Chondrocyte (in vitro differentiated cells): ENCODE measurements at places on chromosomes 2 and 18. TPM values are rescaled to one million over a fixed set of nuclear protein-coding genes. Genes with fewer than 3 reads are reported as not detected.

DNA sequence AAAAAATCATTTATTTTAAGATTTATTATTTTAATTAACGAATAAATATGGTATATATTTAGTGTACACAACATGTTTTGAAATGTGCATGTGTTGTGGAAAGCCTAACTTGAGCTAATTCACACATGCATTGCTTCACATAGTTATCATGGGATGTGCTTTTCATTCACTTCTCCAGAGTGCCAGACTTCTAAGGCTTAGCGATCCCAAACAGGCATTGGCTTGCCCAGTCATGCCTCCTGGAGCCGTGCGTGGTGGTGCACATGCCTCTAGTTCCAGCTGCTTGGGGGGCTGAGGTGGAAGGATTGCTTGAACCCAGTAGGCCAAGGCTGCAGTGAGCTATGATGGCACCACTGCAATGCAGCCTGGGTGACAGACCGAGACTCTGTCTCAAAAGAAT lies 40.5 kb downstream of the ARHGEF4 start:
- no peaks in the 10 kb centered on the region for H3K4me1 ChIP-seq
- H3K27me3 ChIP-seq, result peaks cover 29% of the 10 kb centered on the region
- no peak overlapping the region for H3K27ac ChIP-seq
- no peak for DNase-seq

GRCh38 chr2:68987021-68987503 lies 12.6 kb downstream of the GKN1 start:
- H3K36me3 ChIP-seq, result no peaks in the 10 kb centered on the region
- no peaks in the 10 kb centered on the region for H3K27me3 ChIP-seq
- no peaks in the 10 kb centered on the region for H3K4me1 ChIP-seq
- H3K27ac ChIP-seq, result no peak overlapping the region
- DNase-seq, result no peak

DNA sequence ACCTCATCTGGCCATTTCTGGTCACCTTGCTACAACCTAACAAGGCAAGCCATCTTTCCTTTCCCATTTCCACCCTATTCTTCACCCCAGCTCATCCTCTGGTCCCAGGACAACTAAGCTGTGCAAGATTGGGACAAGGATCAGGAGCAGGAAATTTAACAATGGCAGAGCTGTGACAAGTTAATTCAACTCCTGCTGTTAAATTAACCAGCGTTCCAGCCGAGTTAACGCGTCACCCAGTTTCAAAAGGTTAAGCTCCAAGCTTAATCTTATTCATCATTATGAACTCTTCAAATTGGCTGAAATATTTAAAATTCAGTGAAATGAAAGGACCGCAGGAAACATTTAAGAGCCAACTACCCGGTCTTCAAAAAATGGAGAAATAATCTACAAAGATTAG lies 231.9 kb downstream of the GRB14 start:
- H3K36me3 ChIP-seq, result no peaks in the 10 kb centered on the region
- H3K27me3 ChIP-seq, result no peaks in the 10 kb centered on the region
- H3K4me1 ChIP-seq, result peaks cover 32% of the 10 kb centered on the region
- H3K27ac ChIP-seq, result no peak overlapping the region
- no peak overlapping the region for H3K4me3 ChIP-seq

- H3K4me1 ChIP-seq, result peaks cover 5% of the 10 kb centered on the region
- DNase-seq, result no peak
- no peaks in the 10 kb centered on the region for H3K36me3 ChIP-seq
- H3K27ac ChIP-seq, result no peak overlapping the region
These were observed 47.0 kb upstream of the TTC39C start for GRCh38 chr18:23967321-23968089.

GRCh38 chr2:111117598-111118480 lies 2.9 kb upstream of the BCL2L11 start:
- H3K4me3 ChIP-seq, result peak overlapping the region; percentile 73
- peaks cover 5% of the 10 kb centered on the region for H3K27me3 ChIP-seq
- H3K27ac ChIP-seq, result peak overlapping the region; percentile 89
- DNase-seq, result no peak
- H3K36me3 ChIP-seq, result no peaks in the 10 kb centered on the region

DNA sequence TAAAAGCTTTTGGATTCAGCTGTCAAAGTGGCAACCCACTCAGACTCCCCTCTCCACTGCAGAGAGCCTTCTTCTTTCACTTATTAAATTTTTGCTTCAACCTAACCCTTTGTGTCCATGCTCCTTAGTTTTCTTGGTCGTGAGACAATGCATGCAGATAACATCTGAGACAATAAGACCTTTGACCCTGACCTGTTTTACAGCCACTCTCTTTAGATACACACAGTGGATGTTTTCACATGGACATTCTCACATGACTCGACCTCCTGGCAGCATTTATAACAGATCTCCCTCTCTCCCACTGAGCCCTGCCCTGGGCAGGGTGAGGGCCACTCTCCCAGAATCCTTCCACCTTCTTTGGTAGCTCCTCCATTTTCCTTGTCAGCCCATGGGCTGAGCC lies 30.4 kb upstream of the IL36G start:
- H3K36me3 ChIP-seq, result peaks cover 3% of the 10 kb centered on the region
- H3K4me3 ChIP-seq, result no peak overlapping the region
- peaks cover 36% of the 10 kb centered on the region for H3K27me3 ChIP-seq

- peak; percentile 58 for DNase-seq
- H3K27me3 ChIP-seq, result no peaks in the 10 kb centered on the region
- peaks cover 2% of the 10 kb centered on the region for H3K36me3 ChIP-seq
- no peak overlapping the region for H3K4me3 ChIP-seq
- H3K4me1 ChIP-seq, result peaks cover 60% of the 10 kb centered on the region
These were observed 76.8 kb downstream of the SH3BP4 start for GRCh38 chr2:235028646-235029045.

DNA sequence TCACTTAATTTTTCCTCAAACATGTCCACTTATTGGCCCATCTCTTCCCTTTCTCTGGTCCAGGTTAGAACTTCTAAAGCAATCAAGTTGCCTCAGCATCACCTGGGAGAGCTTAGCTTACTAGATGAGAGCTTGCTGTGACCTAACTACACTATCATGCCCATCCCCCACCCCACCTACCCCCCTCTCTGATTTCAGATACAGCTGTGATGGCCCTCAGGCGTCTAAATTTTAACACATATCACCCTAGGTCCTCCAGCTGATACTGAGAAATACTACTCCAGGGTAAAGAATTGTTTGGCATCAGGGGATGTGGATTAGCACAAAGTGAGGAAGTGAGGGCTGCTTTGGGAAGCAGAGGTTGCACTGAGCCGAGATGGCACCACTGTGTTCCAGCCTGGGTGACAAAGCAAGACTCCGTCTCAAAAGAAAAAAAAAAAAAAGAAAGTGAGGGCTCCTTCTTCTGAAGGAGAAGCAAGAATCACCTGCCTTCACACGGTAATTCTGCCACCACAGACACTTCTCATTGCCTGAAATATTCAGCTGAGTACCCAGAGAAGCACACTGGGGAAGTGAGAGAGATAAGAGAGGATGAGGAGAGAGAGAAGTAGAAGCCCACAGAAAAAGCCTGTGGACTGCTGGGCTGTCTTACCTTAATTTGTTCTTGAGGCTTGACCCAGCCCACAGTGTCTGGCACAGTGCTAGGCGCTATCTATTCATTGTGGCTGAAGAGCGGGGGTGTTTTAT lies 263.4 kb downstream of the ASXL3 start:
- no peak for DNase-seq
- no peak overlapping the region for H3K4me3 ChIP-seq
- no peaks in the 10 kb centered on the region for H3K36me3 ChIP-seq
- peaks cover 3% of the 10 kb centered on the region for H3K27me3 ChIP-seq
- no peak overlapping the region for H3K27ac ChIP-seq

- H3K36me3 ChIP-seq, result no peaks in the 10 kb centered on the region
- H3K27me3 ChIP-seq, result no peaks in the 10 kb centered on the region
- peaks cover 9% of the 10 kb centered on the region for H3K4me1 ChIP-seq
- no peak for DNase-seq
These were observed 5.8 kb upstream of the CCDC88A start for GRCh38 chr2:55425431-55425831.

DNA sequence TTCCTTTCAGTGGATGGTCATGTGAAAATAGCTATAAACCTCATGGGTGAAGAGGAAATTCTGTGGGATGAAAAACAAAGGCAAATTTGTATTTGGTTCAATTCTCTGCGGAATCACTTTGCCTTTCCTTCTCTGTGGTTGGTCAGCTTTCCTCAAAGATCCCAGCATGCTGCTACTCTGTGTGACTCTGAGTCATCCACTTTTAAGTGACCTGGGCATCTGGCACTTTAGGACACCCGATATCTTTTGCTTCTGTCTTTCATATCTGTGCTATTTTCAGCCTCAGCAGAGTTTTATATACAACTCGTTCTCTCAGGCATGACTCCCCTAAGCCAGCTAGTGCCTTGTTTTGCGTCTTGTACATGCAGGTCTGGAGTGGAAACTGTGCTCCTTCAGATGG lies 217.0 kb upstream of the PIEZO2 start:
- H3K36me3 ChIP-seq, result peaks cover 2% of the 10 kb centered on the region
- H3K27ac ChIP-seq, result peak overlapping the region; percentile 79
- H3K4me3 ChIP-seq, result no peak overlapping the region
- peaks cover 14% of the 10 kb centered on the region for H3K4me1 ChIP-seq

GRCh38 chr2:240604291-240604938 lies 17.9 kb downstream of the CAPN10 start:
- H3K4me1 ChIP-seq, result peaks cover 3% of the 10 kb centered on the region
- no peak overlapping the region for H3K4me3 ChIP-seq

GRCh38 chr2:7774481-7774880 lies 857.3 kb downstream of the RNF144A start:
- no peak overlapping the region for H3K27ac ChIP-seq
- no peak for DNase-seq
- H3K36me3 ChIP-seq, result no peaks in the 10 kb centered on the region
- no peak overlapping the region for H3K4me3 ChIP-seq
- peaks cover 2% of the 10 kb centered on the region for H3K27me3 ChIP-seq

- DNase-seq, result no peak
- H3K27ac ChIP-seq, result no peak overlapping the region
- H3K4me3 ChIP-seq, result no peak overlapping the region
- no peaks in the 10 kb centered on the region for H3K27me3 ChIP-seq
- H3K36me3 ChIP-seq, result no peaks in the 10 kb centered on the region
These were observed 22.4 kb upstream of the REV1 start for GRCh38 chr2:99512181-99512591.

DNA sequence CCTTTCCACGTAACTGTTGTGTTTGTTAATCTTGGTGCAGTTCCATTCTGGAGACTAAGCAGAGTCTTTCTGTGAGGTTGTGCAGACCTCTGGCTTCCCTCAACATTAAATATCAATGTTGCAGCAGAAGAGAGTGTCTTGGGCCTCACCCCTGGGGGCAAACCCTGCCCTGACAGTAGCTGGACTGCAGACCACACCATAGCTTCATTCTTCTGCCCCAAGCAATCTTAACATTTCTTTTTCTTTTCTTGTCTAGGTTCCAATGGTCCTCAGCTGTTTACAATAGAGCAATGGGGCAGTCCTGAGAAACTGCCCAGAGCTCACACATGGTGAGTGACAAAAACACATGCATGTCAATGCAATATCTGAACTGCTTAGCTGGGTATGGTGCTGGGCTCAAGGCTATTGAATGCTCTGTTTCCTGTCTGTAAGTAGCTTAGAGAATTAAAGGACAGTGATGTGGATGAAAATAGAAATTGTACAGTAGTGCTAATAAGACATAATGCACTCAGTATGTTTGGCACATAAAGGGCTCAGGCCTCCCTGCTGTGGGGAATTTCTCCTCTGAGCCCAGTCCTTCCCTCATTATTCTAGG lies 237.6 kb downstream of the ALPK2 start:
- DNase-seq, result no peak
- H3K4me1 ChIP-seq, result no peaks in the 10 kb centered on the region
- H3K27me3 ChIP-seq, result no peaks in the 10 kb centered on the region

DNA sequence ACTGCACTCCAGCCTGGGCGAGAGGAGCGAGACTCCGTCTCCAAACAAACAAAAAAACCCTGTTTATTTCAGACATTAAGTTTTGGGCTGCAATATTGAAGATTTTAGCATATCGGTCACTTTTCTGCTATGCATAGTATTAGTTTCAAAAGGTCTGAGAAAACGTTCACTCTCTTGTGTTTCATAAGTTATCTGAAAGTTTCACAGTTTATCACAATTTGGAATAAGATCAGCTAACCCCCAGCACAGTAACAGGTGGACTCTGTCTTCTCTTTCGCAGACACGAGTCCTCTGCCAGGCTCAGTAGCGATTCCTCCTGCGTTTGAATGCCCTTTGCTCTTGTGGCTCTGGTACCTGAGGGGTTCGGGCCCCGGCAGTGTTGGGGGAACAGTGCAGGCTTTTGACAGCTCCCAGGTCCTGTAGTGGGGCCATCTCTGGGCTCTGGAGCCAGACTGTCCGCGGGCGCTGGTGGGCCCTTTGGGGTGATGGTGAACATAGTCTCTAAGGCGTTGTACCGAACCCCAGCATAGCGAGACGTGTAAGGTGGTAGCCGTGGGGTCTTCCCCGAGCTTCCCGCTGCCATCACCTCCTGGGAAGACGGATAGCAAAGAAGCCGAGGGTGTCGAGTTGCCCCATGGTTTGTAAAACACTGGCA lies 20.4 kb downstream of the NFATC1 start:
- no peak for DNase-seq
- H3K27me3 ChIP-seq, result peaks cover 2% of the 10 kb centered on the region
- H3K27ac ChIP-seq, result no peak overlapping the region
- H3K36me3 ChIP-seq, result peaks cover 21% of the 10 kb centered on the region

DNA sequence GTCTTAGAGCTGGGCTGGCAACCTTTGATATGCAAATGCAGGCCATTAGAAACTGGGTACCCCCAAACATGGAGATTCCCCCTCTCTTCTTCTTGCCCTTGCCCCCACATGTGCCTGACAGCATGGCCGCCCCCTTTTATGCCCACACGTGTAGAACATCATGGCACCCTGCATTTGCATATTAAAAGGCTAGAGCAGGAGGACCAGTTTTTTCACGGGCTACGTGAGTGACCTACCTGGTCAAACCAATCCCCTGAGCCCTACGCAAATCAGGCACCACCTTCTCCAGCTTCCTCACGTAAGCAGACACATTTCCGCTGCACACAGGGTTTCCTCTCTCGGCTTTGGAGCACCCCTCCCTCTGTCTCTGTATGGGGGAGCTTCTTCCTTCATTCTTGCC lies 110.9 kb upstream of the COPS8 start:
- no peak overlapping the region for H3K4me3 ChIP-seq
- no peaks in the 10 kb centered on the region for H3K36me3 ChIP-seq
- no peak overlapping the region for H3K27ac ChIP-seq

DNA sequence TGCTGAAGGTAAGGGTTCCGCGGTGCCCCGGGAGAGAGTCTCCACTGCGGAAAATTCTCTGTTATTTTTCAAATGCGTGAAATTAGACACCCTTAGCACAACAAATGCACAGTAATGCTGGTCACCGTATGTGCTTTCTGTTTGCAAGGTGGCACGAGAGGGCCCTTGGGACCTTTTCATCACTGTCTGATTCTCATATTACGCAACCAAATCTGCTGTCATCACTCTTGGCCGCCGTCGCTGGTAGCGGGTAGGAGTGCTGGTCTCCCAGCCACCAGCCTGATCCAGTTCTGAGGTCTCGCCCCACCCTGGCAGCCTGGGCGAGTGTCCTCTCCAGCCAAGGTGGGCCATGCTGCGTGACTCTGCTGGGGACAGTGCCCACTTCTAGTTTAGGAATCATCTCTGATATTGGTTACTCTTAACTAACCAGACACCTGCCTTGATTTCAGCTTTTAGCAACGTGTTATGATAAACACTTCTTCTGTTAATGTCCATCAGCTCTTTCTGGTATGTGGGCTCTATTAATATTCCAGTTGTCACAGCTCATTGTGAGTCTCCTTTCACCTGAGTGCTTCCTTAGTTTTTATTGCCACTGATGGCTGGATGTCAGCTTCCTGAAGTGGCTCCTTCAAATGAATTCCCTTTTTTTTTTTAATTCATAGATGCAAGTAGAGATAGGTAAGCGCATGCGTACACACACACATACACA lies 199.4 kb downstream of the GBX2 start:
- no peaks in the 10 kb centered on the region for H3K4me1 ChIP-seq
- no peak overlapping the region for H3K4me3 ChIP-seq
- H3K27ac ChIP-seq, result no peak overlapping the region
- no peaks in the 10 kb centered on the region for H3K27me3 ChIP-seq
- no peak for DNase-seq

HNMT gene
- 2.0 to 4.6 TPM (median 4.5 TPM) in 3 replicates for total RNA-seq

ACMSD gene
- total RNA-seq, result not detected in 3 replicates

SUCLG1 gene
- 38.3 to 46.0 TPM (median 39.0 TPM) in 3 replicates for total RNA-seq

RUFY4 gene
- not detected in 3 replicates for total RNA-seq
